Erythroblast (primary cell): ENCODE measurements at places on chromosomes 6 and 20.
A peak's percentile ranks its signal among the peaks of the same experiment; 100 is the strongest.

- DNase-seq = no peak
Observed at GRCh38 chr6:109311471-109311870, 70.8 kb downstream of the CD164 start.

GRCh38 chr6:101845172-101845571 lies 451.7 kb downstream of the GRIK2 start:
- no peak for DNase-seq

GRCh38 chr6:5278565-5279120 lies 17.3 kb downstream of the FARS2 start:
- no peak for DNase-seq

DNA sequence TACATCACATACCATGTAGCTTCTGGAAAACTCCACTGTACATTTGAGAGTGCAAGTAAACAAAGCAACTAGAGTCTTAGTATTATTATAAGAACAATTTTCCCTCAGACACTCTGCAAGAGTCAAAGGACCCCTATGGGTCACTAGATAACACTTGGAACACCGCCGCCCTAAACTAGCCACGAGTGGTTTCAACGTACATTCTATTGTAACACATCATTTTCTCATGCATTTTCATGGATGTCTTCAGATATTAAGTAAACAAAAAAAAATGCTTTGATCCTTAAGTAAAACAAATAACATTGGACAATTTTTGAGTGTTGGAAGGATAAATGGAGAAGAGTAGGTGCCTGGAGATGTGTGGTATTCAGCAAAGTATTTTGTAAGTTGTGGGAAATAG lies 3.2 kb upstream of the RNF146 start:
- DNase-seq = no peak

DNA sequence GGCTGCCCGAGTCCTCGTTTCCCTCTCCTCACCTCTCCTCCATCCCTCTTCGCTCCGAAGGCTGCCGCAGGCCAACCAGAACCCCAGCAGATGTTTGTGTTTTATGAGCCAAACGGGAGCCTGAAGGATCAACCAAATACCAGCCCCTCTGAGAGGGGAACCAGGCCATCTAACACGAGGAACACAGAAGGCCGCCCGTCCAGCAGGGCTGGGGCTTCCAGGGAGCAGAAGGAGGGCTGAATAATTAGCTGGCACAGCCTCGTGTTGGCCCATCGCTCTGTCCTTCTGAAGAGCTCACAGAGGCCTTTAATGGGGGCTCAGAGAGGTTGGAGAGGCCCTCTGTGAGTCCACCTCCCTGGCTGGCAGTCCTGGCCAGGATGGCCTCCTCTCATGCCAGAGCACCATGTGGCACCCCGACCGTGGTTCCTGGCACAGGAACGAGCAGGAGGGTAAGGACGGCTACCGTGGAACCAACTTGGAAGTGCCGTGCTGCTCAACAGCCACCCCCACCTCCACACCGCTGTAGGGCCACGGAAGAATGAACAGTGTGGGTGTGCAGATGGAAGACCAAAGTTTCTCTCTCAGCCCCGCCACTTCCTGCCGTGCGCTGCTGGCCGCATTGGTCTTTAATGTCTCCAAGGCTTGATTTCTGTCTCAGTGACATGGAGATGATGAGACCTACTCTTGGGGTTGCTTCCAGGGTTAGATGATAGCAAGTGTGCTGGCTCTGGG lies 155.2 kb downstream of the SCML4 start:
- no peak for DNase-seq

- no peak for DNase-seq
Observed at GRCh38 chr6:128491610-128492206, 28.7 kb downstream of the PTPRK start.

- DNase-seq = no peak
Observed at GRCh38 chr6:63521475-63522210, 50.6 kb upstream of the LOC128125822 start.

- no peak for DNase-seq
Observed at GRCh38 chr20:24166123-24166381, 177.5 kb upstream of the GGTLC1 start.

- no peak for DNase-seq
Observed at GRCh38 chr6:89379281-89379680, 26.8 kb upstream of the UBE2J1 start.

GRCh38 chr6:2611092-2611491 lies 139.6 kb downstream of the MYLK4 start:
- DNase-seq = no peak

DNA sequence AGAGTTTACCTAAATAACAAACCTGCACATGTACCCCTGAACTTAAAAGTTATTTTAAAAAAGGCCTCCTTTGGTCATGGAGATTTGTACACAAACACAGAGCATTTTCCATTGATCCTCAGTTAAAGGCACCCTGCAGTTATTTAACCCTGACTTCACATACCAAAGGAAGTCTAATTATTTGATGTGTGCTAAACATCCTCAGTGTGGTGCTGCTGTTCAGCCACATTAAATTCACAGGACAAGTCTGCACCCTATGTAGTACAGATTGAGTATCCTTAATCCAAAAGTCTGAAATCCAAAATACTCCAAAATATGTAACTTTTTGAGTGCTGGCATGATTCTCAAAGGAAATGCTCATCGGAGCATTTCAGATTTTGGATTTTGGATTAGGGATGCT lies 21.4 kb downstream of the KCNQ5 start:
- no peak for DNase-seq

- peak; percentile 4 for DNase-seq
Observed at GRCh38 chr20:3670511-3670910, 7.3 kb upstream of the GFRA4 start.

- peak; percentile 97 for DNase-seq
Observed at GRCh38 chr20:371755-372542, 8.6 kb upstream of the TRIB3 start.

DNA sequence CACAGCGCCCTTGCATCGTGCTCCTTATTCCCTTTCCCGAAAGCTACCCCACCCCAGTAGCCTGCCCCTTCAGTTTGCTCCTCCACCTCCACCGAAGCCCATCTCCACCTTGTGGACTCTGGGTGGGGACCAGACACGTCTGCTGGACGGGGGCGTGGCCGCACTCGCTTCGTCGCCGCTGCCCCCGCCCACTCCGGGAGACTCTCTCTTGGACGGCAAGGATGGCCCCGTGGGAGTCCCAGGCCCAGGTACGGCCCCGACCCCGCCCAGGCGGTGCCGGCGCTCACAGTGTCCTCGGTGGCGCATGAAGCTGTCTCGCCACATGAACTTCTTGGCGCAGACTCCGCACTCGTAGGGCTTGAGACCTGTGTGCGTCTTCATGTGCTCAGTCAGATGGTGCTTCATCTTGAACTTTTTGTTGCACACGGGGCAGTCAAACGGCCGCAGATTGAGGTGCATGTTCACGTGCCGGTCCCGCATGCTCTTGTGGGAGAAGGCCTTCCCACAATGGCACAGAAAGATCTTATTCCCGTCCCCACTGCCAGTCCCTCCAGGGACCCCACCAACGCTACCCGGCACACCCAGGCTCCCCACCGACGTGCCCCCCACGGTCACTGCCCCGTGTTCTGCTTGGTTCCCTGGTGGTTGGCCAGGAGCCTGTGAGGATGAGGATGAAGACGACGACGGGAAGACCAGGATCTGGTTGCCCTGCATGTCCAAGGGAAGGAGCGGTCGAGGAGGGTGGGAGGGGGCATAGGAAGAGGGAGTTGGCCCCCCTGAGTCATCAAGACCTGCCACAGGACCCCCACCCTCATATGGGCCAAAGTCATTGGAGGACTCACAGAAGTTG lies 1.3 kb upstream of the TAPBP start:
- peak; percentile 56 for DNase-seq

DNA sequence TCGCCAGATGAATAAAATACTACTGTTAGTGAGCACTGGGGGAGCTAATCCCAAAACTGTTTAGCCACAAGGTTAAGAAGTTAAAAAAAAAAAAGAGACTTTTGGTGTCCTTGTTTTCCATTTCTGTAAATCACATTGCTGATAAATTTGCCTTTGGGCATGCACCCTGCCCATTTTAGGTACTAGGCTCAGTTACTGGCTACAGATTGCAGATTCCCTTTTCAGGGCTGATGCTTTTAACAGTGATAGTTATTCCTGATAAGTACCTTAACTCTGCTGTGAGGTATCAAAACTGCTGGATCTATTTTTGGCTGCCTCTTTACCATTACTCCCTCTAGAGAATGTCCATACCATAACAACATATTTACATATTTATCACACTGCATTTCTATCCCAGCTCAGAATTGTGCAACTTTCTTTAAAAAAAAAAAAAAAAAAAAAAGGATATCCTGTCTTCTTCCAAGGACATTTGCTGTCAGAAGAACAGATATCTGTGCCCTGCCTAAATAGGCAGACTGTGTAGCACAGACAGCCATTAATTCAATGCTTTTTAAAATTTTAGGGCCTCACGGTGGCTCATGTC lies 94.5 kb downstream of the SSR1 start:
- no peak for DNase-seq

GRCh38 chr6:91812596-91813274 lies 1225.9 kb upstream of the MAP3K7 start:
- no peak for DNase-seq

DNA sequence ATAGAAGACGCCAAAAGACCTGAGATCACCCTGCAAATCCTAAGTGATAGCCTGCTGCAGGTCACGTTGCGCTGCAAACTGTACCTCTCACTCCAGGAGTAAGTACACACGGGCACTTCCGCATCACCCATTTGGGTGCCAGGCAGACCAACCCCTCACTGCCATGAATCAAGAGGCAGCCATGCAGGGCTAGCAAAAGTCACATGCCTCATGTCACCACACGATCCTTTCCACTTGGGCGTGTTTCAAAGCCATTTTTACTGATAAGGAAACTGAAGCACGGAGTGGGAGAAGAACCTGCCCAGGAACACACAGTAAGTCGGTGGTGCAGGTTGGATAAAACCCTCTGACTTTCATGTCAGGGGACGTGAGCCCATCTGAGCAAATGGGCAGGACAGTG lies 37.0 kb downstream of the BPIFB1 start:
- DNase-seq = peak; percentile 24

GRCh38 chr6:107539409-107539808 lies 49.5 kb downstream of the SOBP start:
- peak; percentile 5 for DNase-seq

- no peak for DNase-seq
Observed at GRCh38 chr6:43280234-43280633, 17.8 kb upstream of the SLC22A7 start.

- DNase-seq = no peak
Observed at GRCh38 chr6:85678026-85678601, 35.4 kb upstream of the SYNCRIP start.

- no peak for DNase-seq
Observed at GRCh38 chr20:34096699-34097444, 15.2 kb downstream of the EIF2S2 start.

GRCh38 chr20:58579819-58580473 lies 64.7 kb upstream of the APCDD1L start:
- no peak for DNase-seq

- no peak for DNase-seq
Observed at GRCh38 chr6:137353842-137354397, 134.7 kb upstream of the IFNGR1 start.

- no peak for DNase-seq
Observed at GRCh38 chr20:61430228-61430624, 178.2 kb downstream of the CDH4 start.

GRCh38 chr6:46410334-46410953 lies 80.8 kb downstream of the RCAN2 start:
- DNase-seq = no peak

GRCh38 chr20:42260184-42260583 lies 642.0 kb upstream of the CHD6 start:
- no peak for DNase-seq
